Cardiac fibroblast (primary cell): ENCODE measurements at places on chromosomes 11 and 22.

DNA sequence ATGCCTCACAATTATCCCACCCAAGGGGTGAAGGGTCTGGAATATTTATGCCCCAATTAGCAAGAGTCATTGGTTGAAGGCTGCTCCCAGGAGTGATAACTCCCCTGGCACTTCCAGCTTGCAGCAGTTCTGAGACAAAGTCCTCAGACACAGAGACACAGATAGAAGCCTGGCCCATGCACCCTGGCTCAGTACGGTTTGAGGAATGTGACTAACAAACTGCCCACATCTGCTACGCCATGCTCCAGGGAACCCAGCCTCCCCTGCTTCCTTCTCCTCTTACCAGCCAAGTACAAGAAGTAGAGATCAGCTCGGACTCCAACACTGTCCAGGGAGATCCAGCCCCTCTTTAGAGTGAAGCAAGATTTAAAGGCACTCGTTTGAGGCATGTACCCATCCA, 48.5 kb upstream of the BMAL1 start:
- DNase-seq = no peak

- no peak for DNase-seq
Observed at GRCh38 chr22:19988965-19989724, 27.5 kb downstream of the ARVCF start.

DNA sequence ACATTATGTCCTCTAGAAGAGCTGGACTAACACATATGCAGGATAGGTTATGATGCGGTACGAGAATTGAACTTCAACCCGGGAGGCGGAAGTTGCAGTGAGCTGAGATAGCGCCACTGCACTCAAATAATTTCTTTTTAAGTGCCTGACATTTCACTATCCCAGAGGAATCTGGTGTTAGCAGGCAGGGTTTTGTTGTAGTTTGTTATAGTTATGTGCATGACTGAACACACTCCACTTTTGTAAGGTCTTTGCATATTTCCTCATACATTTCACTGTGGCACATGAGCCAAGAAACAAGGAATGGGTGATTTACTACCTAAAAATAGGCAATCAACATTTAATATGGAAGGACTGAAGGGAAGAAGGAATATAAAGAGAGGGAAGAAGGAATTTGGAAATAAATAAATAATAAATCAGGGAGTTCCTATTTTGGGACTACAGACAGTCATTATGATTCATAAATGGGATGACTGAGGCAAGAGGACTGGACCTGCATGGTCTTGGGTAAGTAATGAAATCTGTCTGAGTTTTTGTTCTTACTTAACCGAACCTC, 8.7 kb upstream of the HIPK3 start:
- DNase-seq = peak; percentile 75

GRCh38 chr11:106077609-106078455, at the start of gene AASDHPPT:
Gene AASDHPPT (plus strand): TSS chr11:106077662. CDS start chr11:106077711, 49 bp downstream.
- peak; percentile 36 for DNase-seq

- DNase-seq = no peak
Observed at GRCh38 chr11:77789061-77789730, 31.3 kb downstream of the RSF1 start.

DNA sequence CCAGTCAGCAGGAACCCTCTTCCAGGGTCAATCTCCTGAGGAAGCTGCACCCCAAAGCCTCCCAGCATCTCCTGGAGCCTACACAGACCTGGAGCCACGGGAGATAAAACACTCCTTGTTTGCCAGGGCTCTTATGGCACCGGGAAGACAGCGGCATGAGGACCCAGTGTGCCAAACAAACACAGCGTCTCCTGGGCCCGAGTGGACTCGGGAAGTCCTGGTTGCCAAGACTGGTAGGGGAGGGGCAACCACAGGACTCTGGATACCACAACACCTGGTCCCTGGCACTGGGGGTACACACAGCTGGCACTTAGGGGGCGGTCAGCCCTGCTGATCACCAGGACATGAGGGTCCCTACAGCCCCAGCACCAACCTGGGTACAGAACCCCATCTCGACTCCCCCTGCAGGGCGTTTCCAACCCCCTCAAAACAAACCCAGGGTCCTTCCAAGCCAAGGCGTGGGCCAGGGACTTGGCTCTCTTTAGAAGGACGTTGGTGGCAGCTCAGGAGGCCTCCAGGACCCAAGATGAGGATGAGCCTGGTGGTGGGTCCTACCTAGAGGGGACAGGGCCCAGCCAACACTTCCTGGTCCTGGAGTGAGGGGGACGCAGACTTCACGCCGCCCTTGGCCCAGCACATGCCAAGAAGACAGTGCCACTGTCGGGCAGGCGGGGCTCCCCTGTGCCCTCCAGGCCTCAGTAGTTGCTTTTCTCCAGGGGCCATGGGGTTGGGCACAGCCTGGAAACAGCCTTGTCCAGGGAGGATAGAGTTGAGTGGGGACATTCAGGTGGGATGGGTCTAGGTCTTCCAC, 85.0 kb downstream of the CELSR1 start:
- no peak for DNase-seq

DNA sequence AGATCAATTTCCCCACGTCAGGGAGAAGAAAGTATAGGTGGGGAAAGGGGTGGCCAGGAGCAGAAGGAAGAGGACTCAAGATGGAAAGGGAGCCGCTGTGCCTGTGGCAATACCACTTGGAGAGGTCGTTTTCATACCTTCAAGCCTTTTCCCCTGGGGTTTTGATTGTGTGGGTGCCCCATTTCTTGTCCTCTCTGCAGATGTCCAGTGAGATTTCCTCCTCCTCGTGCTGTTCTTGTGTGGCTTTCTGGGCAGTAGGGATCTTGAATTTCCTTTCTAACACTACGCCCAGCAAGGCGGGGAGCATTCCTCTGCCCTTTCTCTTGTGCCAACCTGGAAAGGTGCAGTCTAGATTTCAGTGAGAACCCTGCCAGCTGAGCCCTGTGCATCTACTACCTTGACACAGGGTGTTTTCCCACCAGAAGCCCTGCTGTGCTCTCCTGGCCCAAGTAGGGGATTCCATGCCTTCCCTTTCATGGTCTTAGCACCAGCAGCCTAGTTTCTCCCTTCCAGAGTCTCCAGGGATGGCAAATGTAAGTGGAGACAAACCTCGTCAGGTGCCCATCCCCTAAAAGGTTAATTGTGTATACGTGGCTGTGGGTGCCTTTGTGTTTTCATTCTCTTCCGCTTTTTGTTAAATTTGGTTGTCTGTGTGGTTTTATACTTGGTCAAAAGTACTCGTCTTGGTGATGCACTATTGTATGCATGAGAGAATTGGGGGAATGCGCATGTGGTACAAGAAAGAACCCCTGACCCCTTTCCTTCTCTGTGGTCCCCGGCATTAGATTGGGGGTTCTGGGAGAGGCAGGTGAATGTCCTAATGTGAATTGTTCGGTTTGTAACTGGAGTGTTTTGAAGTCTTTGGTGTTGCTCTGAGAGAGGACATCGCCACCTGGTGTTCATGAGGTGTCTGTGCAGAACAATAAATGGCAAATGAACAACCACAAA, 71.4 kb upstream of the MPEG1 start:
- DNase-seq = peak; percentile 69

DNA sequence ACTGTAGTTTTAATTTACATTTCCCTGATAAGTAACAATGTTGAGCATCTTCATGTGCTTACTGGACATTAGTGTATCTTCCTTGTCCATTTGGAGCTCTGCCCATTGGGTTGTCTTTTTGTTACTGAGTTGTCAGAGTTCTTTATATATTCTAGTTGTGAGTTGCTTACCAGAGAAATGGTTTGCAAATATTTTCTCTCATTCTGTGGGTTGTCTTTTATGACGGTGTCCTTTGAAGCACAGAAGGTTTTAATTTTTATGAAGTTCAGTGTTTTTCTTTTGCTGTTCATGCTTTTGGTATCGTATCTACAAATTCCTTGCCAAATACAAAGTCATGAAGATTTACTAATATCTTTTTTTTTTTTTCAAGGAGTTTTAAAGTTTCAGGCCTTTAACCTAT, 42.4 kb downstream of the ZBTB44 start:
- no peak for DNase-seq

DNA sequence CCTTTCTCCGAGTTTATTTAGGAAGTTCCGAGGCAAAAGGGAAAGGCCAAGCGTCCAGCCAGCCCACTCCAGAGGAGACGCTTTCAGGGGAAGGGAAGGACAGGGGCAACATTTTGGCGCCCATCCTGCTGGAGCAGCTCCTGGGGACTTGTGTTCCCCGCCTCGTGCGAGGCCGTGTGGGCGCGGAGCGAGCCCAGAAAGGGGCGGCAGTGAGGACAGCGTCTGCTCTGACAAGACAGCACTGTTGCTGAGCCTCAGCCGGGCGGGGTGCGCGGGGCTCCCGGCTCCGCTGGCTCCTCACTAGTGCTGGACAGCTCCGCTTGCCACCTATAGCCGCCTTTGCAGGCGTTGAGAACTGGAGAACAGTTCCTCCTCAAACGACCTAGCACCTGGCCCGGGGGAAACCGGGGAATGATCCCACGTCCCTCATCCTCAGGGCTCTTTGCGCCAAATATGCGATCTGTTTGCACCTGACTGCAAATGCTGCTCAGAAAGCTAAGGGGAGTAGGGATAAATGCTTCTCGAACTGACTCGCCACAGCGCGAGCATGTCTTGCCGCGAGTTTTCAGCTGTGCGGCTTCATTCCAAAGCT, 722 bp upstream of the GUCY1A2 start:
- peak; percentile 75 for DNase-seq

DNA sequence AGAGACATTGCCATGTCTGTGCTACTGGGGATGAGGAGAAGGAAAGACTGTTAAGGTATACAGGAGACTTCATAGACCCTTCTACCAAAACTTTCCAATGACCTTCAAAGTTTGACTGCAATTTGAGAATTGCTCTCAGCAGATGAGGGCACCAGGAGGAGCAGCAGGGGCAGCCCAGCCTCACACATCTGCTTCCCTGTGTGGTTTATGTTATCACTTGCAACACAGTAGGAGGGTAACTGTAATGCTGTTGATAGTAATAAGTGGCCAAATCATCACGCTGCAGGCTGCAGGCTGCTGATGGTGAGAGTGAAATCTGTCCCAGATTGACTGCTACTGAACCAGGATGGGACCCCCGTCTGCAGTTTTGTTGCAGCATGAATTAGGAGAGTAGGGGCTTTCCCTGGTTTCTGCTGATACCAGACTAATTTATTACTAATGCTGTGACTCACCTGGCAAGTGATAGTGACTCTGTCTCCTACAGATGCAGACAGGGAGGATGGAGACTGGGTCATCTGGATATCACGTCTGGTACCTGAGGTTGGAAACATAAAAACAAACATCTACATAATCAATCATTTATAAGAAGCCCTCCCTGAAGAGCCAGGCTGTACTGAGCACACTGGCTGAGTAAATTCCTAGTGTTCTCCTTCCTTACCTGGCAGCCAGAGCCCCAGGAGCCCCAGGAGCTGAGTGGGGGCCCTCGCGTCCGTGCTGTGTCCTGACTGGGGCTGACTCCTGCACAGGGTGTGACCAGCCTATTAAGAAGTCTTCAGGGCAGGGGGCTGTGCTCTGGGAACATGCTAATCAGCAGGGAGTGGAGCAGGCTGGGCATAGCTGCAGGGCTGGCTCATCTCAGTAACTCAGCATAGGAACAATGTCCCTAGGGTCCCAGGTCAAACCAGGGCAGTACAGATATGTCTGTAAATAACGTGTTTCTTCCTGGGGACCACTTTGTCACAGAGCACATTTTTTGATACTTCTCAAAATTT, 74.4 kb downstream of the GAB4 start:
- DNase-seq = no peak

DNA sequence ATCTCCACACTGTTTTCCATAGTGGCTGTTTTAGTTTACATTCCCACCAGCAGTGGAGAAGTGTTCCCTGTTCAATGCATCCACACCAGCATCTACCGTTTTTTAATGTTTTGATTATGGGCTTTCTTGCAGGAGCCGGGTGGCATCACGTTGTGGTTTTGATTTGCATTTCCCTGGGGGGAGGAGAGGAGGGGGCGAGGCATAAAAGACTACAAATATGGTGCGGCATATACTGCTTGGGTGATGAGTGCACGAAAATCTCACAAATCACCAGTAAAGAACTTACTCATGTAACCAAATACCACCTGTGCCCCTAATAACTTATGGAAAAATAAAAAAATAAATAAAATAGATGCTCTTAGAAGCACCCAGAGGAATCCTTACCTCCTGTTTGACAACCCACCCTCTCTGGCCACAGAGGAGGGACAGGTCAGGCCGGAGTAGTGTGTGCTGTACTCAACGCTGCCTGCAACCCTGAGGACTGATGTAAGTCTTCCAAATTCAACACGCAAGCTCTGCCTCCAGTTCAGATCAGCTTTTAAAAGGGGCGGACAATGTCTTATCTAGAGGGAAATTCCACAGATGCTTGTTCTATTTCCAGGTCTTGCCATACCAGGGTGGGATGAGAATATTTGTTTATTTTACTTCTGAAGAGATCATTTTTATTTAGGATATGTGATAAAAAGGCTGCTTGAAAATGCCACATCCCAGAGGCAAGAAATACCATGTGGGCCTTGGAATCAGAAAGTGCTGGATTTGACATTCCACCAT, 329.6 kb upstream of the B3GAT1 start:
- peak; percentile 53 for DNase-seq

DNA sequence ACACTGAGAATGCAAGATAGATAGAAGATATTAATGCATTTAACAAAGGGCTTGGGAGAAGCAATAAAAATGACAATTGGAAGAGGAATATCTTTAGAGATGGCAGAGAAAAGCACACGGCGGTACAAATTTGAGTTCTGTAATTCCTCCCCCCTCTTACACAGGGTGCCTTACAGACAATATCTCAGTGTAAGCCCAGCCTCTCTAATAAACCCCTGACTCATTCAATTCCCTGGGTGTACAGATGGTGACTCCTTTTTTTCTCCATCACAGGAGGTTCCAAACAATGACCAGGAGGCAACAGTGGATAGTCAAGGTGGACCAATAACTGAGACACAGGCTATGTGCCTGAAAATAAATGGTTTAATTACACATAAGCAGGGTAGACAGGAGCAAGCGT, 598.6 kb downstream of the OPCML start:
- DNase-seq = no peak

DNA sequence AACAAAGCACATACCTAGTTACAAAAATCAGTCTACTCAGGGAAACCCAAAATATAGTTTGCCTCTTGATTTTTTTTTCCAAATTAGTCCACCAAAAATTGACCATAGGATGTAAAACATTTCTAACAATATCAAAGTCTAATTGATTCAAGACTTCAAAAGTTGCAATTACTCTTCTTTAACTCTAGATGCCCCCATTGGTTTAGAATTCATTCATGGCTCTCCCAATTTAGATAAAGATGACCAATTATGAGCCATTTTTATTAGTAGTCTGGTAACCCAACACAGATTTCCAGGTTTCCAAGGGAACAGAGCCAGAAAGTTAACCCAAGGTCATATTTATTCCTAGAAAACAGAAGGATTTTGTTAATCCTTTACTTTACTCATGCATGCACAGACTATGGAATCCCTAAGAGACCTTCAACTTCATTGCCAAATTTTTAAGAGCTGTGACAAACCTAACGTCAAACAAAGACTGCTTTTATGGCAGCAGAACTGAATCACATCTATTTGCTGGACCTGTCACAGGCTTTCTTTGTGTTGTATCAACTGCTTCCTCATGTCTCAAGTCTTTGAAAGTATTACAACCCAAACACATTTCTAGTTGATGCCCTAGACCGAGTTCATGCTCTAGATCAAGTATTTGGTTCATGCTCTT, 55.3 kb downstream of the C22orf42 start:
- peak; percentile 45 for DNase-seq

- DNase-seq = no peak
Observed at GRCh38 chr11:94653561-94653960, 86.4 kb downstream of the PIWIL4 start.
